ENCODE measurements at places on chromosomes 7 and 10.

- no peak for DNase-seq
Measured at GRCh38 chr10:11081408-11081807, 63.7 kb downstream of the CELF2 start.

GRCh38 chr7:36925691-36926090 is 201.4 kb upstream of the AOAH start:
- no peak for DNase-seq

DNA sequence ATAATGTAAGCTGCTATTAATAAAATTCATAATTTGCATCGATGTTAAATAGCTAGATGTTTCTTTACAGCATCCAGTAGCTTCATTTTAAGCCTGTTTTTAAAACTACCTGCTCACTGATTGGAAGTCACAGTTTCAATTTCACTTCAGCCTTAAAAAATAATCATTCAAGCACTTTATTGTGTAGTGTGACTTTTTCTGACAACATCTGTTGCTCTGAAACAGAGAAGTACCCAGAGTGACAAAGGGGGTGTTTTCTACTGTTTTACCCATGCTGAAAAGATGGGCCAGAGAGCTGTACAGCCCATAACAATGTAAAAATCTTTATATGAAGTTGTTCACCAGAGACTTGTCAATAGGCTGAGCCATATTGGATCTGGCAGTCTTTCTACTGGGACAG is 437.2 kb downstream of the MDFIC start:
- no peak for DNase-seq

- no peak for DNase-seq
Measured at GRCh38 chr10:17888189-17888588, 63.5 kb upstream of the SLC39A12 start.
